Hematopoietic multipotent progenitor cell treated with erythropoietin and hydrocortisone succinate and interleukin-3 and kit ligand, for 17 days (in vitro differentiated cells): ENCODE measurements at places on chromosomes 16 and 17.

DNA sequence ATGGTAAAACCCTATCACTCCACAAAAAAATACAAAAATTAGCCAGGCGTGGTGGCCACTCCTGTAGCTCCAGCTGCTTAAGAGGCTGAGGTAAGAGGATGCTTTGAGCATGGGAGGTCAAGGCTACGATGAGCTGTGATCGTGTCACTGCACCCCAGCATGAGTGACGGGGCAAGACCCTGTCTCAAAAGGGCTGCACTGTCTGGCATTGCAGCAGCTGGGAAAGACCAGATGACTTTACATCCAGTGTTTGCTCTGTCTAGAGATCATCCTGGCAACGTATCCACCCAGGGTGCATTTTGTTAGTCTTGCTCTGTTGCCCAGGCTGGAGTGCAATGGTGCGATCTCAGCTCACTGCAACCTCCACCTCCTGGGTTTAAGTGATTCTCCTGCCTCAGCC, 52.0 kb downstream of the MRM3 start:
- no peak for DNase-seq

- DNase-seq: no peak
Observed at GRCh38 chr17:72238157-72238673, 117.4 kb downstream of the SOX9 start.

DNA sequence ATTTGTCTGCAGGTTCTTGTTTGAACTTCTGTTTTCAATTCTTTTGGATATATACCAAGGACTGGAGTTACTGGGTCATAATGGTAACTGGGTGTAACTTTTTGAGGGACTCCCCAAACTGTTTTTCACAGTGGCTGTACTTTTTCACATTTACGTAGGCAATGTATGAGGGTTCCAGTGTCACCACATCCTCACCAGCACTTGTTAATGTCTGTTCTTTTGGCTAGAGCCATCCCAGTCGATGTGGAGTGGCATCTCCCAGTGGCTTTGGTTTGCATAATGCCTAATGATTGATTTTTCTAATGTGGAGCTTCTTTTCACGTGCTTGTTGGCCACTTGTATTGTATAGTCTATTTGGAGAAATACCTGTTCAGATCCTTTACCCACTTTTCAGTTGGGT, 59.3 kb downstream of the SPECC1 start:
- no peak for DNase-seq

DNA sequence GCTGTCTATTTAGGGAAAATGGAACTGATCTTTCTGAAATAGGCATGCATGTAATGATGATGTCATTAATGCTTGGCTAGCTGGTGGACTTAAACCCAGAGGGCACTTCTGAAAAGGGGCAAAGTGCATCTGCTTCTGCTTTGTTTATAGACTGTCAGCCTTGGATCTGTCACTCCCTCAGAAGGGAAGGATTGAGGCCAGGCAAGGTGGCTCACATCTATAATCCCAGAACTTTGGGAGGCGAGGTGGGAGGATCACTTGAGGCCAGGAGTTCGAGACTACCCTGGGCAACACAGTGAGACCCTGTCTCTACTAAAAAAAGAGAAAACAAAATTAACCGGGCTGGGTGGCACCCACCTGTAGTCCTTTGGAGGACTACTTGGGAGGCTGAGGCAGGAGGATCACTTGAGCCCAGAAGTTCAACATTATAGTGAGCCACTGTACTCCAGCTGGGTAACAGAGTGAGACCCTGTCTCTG, 185.5 kb downstream of the WWOX start:
- no peak for DNase-seq

- no peak for DNase-seq
Observed at GRCh38 chr16:69526831-69527655, 38.7 kb upstream of the NFAT5 start.

DNA sequence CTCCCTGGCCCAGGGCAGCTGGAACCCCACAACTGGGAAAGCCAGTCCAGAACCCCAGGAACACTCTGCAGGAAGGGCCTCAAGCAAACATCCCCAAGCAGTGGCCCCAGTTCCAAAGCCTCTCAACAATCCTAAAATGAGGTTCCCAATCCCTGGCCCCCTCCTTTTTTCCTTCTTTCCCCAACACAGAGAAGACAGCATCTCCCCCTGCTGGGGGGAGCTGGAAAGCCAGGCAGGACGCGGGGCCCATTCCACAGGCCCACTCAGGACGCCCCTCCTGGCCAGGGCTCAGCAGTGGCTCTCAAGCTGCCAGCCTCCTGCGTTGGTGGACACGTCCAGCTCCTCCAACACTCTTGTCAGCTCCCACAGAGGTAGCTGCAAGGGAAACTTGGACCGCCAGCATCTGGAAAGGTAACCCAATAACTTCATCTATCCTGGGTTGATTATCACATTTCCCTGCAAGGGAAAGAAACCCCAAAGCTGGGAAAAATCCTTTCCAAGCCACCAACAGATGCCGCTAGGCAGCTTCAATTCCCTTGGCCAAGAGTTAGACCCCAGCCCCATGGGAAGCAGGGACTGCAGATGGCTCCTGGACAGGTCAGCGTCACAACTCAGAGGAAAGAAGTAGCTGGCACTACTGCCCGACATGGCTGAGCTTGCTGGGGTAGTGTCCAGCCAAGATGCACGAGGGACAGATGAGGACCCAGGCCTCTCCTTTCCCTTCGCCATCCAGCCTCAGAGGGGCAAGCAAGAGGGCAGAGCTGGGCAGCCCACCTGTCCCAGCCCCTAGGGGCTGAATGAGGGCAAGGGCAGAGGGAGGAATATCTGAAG, 7.6 kb downstream of the HDAC5 start:
- DNase-seq: peak; percentile 40

- no peak for DNase-seq
Observed at GRCh38 chr17:35936063-35936462, 5.5 kb upstream of the RDM1 start.

DNA sequence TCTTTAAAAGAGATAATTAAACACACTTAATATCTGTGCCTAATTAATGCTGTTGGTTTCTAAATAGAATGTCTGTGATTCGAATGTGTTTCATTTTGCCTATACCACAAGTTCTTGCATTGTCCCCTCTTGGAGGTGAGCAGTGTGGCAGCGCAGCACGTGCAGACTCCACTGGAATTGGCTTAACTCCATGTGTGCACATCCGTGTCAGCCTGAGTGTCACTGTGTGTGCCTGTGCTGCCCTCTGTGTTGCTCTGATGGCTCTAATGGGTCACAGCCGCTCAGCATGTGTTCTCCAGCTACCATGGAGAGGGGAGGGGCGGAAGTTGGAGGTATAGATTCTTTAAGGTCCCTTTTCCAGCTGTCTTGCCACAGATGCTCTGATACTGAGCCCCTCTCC, 226.6 kb downstream of the SPECC1 start:
- DNase-seq: no peak

DNA sequence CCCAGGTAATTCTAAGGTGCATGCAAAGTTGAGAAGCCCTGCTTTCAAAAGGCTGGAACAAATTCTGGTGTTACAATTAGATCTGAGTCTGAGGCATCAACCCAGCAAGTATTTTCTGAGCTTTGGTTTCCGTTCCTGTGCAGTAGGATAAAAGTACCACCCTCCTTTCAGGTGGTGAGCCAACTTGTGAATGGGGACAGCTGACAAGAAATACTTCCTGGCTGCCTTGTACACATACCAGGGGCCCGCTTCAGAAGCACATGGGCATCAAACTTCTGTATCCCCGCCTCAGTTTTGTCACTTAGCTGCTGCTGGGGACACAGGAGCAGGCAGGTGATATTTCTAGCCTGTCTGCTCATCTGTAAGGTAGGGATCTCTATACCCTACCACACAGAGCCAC, 252.2 kb downstream of the CPPED1 start:
- DNase-seq: no peak

DNA sequence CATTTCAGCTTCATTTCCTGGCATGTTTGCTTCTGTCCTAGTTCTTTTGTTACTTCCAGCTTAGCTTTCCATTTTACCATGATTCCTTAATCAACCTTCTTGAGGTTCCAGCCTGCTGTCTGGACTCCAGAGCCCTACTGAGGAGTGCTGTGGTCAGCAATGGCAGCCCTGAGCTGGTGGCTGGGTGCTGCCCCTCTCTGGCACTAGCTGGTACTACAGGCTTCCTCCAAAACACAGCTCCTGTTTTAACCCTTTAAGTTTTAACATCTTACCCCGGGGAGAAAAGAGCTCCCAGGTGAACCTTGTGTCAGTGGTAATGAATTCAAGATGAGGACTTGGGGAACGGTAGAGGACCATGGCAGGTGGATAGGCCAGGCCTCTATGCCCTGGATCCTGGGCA, 395.5 kb downstream of the TMEM114 start:
- DNase-seq: peak; percentile 14

DNA sequence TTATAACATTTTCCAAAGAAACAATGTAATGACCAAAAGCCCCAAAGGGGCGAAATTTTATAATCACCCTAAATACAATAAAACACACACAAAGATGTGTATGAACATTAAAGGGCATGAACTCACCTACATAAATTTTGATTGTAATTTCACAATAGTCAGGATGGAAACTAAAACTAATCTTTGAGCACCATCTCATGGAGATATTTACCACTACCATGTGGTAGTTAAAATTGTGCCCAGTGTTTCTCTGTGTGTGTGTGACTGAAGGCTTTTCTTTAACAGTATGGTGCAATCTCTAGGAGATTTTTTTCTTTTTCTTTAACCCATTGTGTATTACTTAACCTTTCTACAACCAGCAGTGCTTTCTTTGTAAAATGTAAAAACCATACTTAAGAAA, 19.7 kb upstream of the MEIOC start:
- no peak for DNase-seq

- no peak for DNase-seq
Observed at GRCh38 chr16:12862327-12862726, 39.1 kb upstream of the SHISA9 start.

DNA sequence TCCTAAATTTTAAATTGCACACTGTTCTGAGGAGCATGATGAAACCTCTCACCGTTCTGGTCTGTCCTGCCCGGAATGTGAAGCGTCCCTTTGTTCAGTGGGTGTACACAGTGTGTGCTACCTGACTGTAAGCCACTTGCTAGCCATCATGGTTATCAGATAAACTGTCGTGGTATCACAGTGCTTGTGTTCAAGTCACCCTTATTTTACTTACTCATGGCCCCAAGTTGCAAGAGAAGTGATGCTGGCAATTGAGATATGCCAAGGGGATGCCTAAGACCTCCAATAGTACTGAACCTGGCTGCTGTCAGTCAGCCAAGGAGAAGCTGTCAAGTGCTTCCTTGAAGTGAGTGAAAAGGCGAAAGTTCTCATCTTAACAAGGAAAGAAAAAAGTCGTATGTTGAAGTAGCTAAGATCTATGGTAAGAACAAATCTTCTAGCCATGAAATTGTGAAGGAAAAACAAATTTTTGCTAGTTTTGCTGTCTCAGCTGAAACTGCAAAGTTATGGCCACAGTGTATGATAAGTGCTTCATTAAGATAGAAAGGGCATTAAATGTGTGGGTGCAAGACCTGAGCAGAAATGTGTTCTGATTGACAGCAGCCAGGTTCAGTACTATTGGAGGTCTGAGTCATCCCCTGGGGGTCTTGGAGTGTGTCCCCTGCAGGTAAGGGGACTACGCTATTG, 5.8 kb downstream of the PIK3R6 start:
- no peak for DNase-seq

DNA sequence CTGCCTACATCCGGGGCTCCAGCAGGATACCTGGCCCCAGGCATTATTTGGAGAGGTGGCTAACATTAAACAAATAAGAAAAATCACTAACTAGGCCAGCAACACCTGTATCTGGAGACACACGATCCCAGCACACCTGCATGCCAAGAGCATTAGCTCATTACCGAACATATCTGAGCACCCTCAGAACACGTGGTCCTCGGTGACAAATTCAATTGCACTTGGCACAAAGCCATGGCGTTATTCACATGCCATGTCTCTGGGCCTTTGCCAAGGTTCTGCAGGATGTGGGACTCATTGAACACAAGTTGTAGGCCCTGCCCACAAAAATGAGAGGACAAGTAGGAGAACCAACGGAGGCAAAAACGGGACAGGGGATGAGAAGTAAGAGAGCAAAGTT, 552.3 kb downstream of the TOX3 start:
- no peak for DNase-seq

- no peak for DNase-seq
Observed at GRCh38 chr16:4212934-4213296, 29.0 kb downstream of the SRL start.

DNA sequence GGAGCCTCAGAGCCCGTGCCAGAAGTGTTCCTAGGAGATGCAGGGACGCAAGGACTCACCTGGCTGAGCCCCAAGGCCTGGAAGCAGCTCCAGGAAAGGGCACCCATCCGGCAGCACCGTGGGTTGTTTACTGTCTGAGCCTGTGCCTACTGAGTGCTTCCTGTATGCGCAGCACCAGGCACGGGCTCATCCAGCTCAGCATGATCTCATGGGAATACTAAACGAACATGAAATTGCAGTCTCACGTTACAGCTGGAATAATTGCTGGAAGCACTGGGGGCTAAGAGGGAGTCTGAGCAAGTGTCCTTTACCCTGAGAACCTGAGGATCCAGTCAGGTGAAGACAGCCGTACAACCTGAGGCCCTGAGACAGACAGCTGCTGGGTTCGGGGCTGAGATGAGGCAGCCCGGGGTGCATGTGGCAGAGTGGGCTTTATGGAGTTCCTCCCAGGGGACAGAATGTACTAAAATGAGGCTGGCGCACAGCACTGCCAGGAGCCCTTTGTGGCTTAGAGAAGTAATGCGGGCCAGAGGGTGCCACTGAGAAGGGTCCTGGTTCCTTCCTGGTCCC, 5.4 kb downstream of the CTRL start:
- no peak for DNase-seq

GRCh38 chr16:4648917-4649316, 24.3 kb downstream of the MGRN1 start:
- no peak for DNase-seq

GRCh38 chr17:79075446-79075750, 774 bp downstream of the ENGASE start:
- no peak for DNase-seq
